ENCODE measurements at places on chromosomes 11 and 22. TPM values are rescaled to one million over a fixed set of nuclear protein-coding genes. Genes with fewer than 3 reads are reported as not detected.

The CDC45 gene
- total RNA-seq = 1.1 TPM

The TP53I11 gene
- 67.7 TPM for total RNA-seq

The DEUP1 gene
- not detected for total RNA-seq

The SNX32 gene
- total RNA-seq = 2.6 TPM

The SLC17A6 gene
- not detected for total RNA-seq
